Mammary epithelial cell (primary cell): ENCODE measurements at places on chromosomes 13 and 19. TPM values are rescaled to one million over a fixed set of nuclear protein-coding genes. Genes with fewer than 3 reads are reported as not detected.

- no peak for DNase-seq
These were observed 7.5 kb downstream of the DYRK1B start for GRCh38 chr19:39826311-39826945.

DNA sequence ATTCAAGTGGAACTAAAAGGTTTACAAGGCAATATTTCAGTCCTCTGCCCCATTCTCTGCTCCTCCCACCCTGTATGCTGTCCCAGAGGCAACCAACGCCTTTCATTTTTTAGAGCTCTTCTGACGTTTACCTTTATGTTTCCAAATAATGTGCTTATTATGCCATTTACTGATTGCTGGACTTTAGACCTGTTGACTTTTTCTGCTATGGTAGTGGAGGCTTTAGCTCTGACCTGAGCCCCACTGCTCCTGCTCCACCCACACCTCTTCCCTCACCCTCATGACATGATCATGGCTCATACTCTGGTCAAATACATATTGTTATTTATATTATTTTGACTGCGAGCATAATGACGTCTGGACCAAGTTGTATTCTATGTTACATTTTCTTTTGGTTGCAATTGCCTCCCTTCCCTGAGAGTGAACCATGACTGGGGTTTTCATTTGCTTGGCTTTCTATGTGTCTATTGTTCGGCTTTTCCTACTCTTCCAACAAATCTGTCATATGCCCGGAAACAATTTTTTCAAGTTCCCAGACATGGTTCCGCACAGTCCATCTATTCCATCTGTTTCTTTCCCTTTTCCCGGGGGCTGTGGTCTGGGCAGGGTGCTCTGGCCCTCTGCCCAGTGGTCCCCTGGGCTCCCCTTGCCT is 31.4 kb upstream of the GJB6 start:
- no peak for DNase-seq

- DNase-seq, result no peak
These were observed 17.1 kb downstream of the LSM14A start for GRCh38 chr19:34189199-34189916.

GRCh38 chr19:39385629-39386411 is 5.1 kb downstream of the PAF1 start:
- DNase-seq, result no peak

- DNase-seq, result peak; percentile 83
These were observed 564 bp downstream of the SPART start for GRCh38 chr13:36345438-36346221.

DNA sequence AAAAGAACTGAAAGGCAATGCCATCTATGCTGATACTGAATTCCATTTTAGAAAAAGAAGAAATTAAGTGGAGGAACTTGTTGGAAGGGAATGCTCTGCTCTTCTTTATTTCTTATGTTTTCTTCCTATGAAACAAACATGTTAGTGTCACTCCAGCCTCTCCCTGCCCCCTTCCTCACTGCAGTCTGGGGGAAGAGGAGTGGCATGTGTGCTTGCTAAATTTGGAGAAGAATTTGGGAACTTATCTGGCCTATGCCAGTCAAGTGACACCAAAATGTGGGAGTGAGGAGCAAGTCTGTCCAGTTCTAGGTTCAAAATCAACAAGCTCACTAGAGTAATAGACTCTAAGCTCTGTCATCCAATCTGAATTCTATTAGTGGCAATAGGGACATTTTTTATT is 214.6 kb downstream of the RBM26 start:
- no peak for DNase-seq

DNA sequence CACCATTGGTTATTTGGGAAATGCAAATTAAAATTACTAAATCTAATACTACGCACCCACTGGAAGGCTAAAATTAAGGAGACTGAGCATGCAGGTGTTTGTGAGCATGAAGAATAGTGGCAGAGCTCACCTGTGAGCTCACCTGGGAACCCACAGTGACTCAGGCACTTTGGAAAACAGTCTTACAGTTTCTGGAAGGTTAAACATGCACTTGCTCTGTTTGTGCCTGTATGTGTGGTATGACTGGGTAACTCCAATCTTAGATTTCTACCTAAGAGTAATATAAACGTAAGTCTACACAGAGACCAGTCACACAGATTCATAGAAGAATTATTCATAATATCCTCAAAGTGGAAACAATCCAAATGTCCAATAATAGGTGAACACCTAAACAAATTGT is 318.8 kb downstream of the ATP8A2 start:
- peak; percentile 40 for DNase-seq

- DNase-seq, result no peak
These were observed 823.8 kb upstream of the ATXN8OS start for GRCh38 chr13:69283837-69284236.

GRCh38 chr19:3981373-3981735 is 3.9 kb downstream of the EEF2 start:
- no peak for DNase-seq

GRCh38 chr19:10679743-10680142 is 21.5 kb upstream of the QTRT1 start:
- DNase-seq, result no peak

GRCh38 chr19:4096049-4096892 is 27.7 kb downstream of the MAP2K2 start:
- no peak for DNase-seq

DNA sequence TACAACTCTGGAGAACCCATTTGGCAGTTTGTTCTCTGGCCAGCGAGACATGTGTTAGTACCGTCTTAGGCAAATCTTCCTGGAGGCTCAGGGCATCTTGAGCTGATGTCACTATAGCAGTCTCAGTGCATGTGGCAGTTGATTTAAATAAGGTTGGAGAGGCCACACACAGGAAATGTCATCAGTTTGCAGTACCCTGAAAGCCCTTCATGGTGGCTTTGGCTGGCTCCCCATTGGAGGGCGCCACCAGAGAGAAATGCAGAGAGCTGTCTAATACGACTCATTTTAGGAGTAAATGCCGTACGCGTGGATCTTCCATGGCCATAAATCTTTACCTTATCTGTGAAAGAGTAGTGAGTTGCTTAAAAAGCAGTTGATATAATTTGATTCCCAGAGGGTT is 163.1 kb downstream of the STK24 start:
- no peak for DNase-seq

HRC gene
- not detected in 2 replicates for total RNA-seq

SAFB gene
- 26.0 TPM for total RNA-seq

KLK15 gene
- total RNA-seq, result not detected

TFDP1 gene
- total RNA-seq, result 57.8 TPM

DAND5 gene
- 0.28 TPM in 1 of 2 replicates, not detected in the other for total RNA-seq

ZNF486 gene
- 8.8 TPM for total RNA-seq
